ENCODE measurements at places on chromosomes 6 and 20.

DNA sequence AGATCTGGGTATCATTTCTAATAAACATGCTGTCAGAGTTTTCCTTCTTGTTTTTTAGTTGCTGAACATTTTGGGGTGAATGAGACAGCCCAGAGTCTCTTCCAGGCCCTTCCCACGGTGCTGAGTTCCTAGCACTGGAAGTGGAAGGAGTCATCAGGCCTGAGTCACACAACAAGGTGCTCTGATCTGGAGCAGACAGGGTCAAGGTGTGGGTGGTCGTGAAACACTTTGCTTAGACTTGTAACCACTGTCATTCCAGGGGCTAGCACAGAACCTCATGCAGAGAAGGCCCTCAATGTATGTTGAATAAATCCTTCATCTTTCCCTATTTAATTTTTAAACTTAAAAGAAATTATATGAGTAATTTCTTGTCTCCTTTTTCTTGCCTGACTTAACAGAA, 60.6 kb downstream of the TXLNB start:
- no peak overlapping the region for H3K27ac ChIP-seq
- H3K4me1 ChIP-seq = peaks cover 9% of the 10 kb centered on the region
- H3K27me3 ChIP-seq = no peaks in the 10 kb centered on the region
- no peak for DNase-seq
- no peak overlapping the region for H3K4me3 ChIP-seq

DNA sequence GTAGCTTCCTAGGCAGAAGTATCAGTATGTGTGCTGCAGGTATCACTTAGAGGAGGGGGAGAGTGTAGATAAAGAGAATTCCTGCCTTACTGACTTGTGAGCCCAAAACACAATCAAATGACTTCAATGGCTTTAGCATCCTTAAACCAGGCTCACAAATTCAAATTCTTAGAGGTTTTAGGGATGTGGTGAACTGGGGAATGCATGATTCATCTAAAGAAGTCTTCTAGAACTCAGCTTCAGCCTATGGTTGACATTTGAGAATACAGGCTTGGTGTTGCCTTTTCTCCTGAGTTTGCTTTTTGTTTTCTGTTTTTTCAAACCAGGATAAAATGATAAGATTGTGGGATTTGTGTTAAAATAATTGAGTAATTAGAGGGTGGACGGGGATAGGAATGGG, 14.4 kb downstream of the SNRPC start:
- DNase-seq = no peak
- H3K27ac ChIP-seq = no peak overlapping the region
- peaks cover 34% of the 10 kb centered on the region for H3K36me3 ChIP-seq
- H3K4me1 ChIP-seq = peaks cover 15% of the 10 kb centered on the region

DNA sequence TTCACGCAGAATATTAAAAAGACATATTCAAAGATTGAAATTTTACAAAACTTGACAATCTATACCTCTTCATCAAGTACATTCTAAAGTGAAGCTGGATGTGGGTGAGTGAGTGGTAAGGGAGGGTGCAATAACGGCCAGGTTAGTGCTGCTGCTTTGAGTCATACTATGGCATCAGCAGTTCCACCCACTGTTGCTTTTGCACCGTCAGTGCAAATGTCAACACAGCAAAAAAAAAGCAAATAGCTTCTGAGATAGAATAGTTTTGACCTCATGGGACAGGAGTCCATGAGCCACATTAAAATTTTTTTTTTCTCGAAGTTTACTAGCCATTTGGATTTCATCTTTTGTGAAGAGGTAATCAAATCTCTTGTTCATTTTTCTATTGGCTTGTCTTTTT, 31.8 kb downstream of the PSMF1 start:
- H3K4me1 ChIP-seq = peaks cover 21% of the 10 kb centered on the region
- H3K27me3 ChIP-seq = no peaks in the 10 kb centered on the region
- no peak for DNase-seq
- no peak overlapping the region for H3K27ac ChIP-seq

DNA sequence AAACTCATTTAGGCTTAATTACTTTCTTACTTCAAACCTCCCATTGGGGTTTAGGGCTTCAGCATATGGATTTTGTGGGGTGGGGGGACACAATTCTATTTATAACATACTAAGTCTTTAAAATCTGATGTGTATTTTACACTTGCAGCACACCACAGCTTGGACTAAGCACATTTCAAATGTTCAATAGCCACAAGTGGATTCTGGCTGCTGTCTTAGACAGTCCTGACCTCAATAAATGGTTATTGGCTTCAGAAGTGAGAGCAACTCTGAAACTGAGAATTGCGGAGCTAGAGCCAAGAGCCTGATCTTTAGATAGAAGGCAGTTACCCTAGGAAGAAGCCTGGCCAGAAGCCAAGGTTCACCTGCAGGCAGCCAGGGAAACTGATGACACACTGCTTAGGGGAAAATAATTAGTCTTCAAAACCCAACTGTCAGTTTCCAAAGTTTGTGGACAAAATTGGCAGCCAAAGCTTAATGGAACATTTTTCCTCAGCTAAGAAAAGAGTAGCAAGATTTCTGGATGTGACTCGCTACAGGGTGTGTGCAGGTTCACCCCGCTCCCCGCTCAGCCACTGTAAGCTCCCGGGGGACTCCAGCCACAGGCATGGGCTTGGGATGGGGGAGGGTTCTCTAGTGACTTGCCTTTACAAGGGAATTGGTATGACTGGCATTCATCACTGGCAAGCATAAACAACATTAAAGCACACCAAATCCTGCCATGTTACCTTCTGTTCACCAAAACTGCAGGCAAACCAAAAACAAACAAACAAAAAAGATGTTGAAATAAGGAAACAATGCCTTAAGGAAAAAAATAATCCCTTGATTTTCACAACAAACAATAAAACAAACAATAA, 219.8 kb downstream of the TFAP2A start:
- no peaks in the 10 kb centered on the region for H3K27me3 ChIP-seq
- DNase-seq = no peak
- H3K4me1 ChIP-seq = no peaks in the 10 kb centered on the region
- H3K4me3 ChIP-seq = no peak overlapping the region

- H3K36me3 ChIP-seq = peaks cover 22% of the 10 kb centered on the region
- no peaks in the 10 kb centered on the region for H3K4me1 ChIP-seq
- peaks cover 57% of the 10 kb centered on the region for H3K27me3 ChIP-seq
- no peak for DNase-seq
These were observed 48.7 kb upstream of the SRSF6 start for GRCh38 chr20:43408848-43409576.

GRCh38 chr20:51366155-51366886, 176.2 kb downstream of the NFATC2 start:
- no peak for DNase-seq
- H3K27me3 ChIP-seq = no peaks in the 10 kb centered on the region
- H3K4me1 ChIP-seq = no peaks in the 10 kb centered on the region

GRCh38 chr20:61986762-61987321, 78.8 kb downstream of the TAF4 start:
- no peak overlapping the region for H3K27ac ChIP-seq
- no peak overlapping the region for H3K4me3 ChIP-seq
- DNase-seq = no peak
- H3K27me3 ChIP-seq = no peaks in the 10 kb centered on the region
- H3K36me3 ChIP-seq = peaks cover 26% of the 10 kb centered on the region

DNA sequence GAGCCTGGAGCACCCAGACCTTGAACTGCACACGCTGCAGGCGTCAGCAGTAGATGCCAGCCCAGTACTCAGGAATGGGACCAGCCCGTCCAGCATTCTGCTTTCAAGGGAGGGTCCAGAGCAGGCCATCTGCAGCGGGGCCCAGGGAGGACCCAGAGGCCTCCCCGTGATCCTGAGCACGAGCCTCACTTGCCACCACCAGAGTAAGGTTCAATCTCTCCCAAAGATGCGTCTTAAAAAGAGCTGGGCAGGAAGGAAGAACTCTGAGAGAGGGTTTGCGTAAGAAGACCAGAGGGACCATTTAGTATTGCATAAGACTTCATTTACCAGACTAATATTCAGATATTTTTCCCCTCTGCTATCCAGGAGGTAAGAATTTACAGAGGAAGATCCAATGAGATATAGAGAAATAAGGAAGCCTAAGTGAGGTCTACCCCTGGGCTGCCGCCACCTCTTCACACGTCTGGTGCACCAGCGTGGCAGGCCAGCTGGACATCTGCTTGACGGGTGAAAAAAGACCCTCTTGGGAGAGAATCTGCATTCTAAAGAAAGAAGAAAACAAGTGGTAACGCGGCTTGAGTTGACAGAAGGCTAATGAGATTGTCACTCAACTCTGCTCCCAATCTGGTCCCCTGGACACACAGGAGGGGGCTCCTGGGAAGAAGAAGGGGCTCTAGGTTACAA, 107.3 kb downstream of the PRND start:
- H3K27me3 ChIP-seq = no peaks in the 10 kb centered on the region
- H3K36me3 ChIP-seq = no peaks in the 10 kb centered on the region
- DNase-seq = no peak
- H3K4me3 ChIP-seq = no peak overlapping the region
- H3K4me1 ChIP-seq = peaks cover 16% of the 10 kb centered on the region

GRCh38 chr6:142605922-142606485, 304.2 kb downstream of the ADGRG6 start:
- H3K4me3 ChIP-seq = no peak overlapping the region
- no peak for DNase-seq
- no peaks in the 10 kb centered on the region for H3K36me3 ChIP-seq
- H3K4me1 ChIP-seq = peaks cover 12% of the 10 kb centered on the region
- no peak overlapping the region for H3K27ac ChIP-seq
- H3K27me3 ChIP-seq = no peaks in the 10 kb centered on the region

DNA sequence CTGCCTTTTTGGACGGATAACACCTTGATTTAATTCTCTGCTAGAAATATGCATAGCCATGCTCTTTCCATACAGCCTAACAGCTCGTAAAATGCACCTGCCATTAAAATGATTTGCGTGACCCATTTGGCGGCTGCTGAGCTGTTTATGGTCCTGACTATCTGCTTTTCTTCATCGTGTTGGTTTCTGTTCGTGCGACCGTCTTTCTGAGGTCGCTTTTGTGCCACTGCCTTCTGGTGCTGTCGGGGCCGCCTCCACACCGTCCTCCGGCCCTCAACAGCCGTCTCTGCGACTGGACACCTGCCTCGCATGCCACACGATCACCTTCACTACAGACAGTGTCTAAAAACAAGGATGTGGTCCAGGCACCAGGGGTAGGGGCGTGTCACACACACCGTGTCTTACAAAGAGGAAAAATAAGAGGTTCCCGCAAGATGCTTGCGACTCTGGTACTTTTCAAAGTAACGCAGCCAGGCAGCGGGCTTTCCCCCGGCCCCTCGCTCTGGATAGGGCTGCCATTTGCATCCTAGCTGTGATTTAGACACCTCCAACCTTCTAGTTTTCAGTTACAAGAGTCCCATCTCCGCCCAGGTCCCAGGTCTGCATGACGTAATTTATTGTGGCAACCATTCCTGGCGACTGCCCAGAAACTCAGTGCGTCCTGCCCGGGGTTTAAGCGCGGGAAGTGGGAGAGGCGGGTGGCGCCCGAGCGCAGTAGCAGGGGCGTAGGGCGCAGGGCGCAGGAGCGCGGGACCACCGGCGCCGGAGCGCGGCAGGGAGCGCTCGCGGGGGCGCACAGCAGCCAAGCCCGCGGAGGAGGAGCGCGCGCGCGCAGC, at the start of gene STMND1:
TSS of gene STMND1 (plus strand) at position 629 of the 836 bp plus-strand sequence. CDS start 208 bp downstream, outside the sequence.
- H3K27ac ChIP-seq = no peak within 1 kb of the TSS
- peak within 1 kb of the TSS; percentile 72 for H3K4me3 ChIP-seq
- no peaks in the 10 kb centered on the region for H3K36me3 ChIP-seq
- peaks cover 56% of the 10 kb centered on the region for H3K27me3 ChIP-seq
- DNase-seq = no peak

DNA sequence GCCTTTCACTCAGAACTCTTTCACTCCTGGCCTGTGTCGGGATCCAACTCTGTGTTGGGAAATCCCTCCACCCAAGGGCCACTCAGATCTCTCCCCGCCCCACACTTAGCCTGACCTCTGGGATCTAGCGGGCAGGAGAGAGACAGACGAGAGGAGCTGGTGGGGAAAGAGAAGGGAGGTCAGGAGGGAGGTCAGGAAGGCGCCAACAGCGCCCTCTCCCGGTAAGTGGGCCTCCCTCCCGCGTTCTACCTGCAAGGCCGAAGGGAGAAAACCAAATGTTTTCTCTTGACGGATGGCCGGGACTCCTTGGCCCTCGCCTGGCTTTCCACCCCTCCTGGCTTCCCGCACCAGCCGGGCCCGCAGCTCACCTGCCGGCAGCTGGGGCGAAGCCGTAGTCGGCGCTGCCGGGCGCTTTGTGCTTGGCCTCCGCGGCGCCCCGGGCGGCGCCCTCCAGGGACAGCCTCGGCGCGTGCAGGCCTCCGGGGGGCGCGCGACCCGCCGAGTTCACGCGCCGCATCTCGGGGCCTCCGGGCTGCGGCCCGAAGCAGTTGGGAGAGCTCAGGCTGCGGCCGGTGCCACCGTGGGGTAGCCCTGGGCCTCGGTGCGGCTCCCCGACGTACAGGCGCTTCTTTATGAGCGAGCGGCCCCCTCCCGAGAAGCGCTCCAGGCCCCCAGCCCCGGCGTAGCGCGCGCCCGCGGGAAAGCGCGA, 38.2 kb downstream of the C6orf132 start:
- H3K27ac ChIP-seq = peak overlapping the region; percentile 76
- H3K4me1 ChIP-seq = peaks cover 13% of the 10 kb centered on the region
- no peaks in the 10 kb centered on the region for H3K36me3 ChIP-seq
- peak overlapping the region; percentile 68 for H3K4me3 ChIP-seq
- H3K27me3 ChIP-seq = no peaks in the 10 kb centered on the region
- peak; percentile 74 for DNase-seq

DNA sequence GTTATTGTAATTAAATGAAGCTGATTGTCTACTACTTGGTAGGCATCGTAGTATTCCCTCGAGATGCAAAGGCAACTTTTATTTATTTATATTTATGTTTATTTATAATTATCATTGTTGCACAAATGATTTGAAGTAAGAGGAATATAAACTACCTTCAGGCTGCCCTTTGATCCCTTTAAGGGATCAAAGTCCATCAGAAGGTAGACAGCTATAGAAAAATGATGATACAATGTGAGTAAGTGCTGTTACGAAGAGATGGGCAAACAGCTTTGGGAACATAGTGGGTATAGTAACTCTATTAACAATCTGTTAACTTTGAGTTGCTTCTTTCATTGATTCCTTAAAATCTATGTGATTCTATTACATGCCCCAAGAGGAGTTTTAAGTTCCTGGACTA, 512.8 kb upstream of the CITED2 start:
- no peak overlapping the region for H3K4me3 ChIP-seq
- DNase-seq = no peak
- no peaks in the 10 kb centered on the region for H3K4me1 ChIP-seq
- no peaks in the 10 kb centered on the region for H3K36me3 ChIP-seq

GRCh38 chr6:21914121-21914973, 320.8 kb downstream of the SOX4 start:
- peak overlapping the region; percentile 15 for H3K4me3 ChIP-seq
- H3K4me1 ChIP-seq = peaks cover 7% of the 10 kb centered on the region
- no peaks in the 10 kb centered on the region for H3K27me3 ChIP-seq
- peak overlapping the region; percentile 49 for H3K27ac ChIP-seq
- no peaks in the 10 kb centered on the region for H3K36me3 ChIP-seq
- DNase-seq = peak; percentile 48

GRCh38 chr6:37548067-37548674, 48.5 kb upstream of the CCDC167 start:
- no peak for DNase-seq
- H3K4me1 ChIP-seq = peaks cover 44% of the 10 kb centered on the region
- H3K36me3 ChIP-seq = no peaks in the 10 kb centered on the region
